Vagina (tissue), 2 donors: ENCODE measurements at places on chromosomes 4 and X.
A peak's percentile ranks its signal among the peaks of the same experiment; 100 is the strongest.

GRCh38 chr4:112213856-112214255 lies 17.7 kb upstream of the AP1AR start:
- no peak for DNase-seq
- no peaks in the 10 kb centered on the region for H3K36me3 ChIP-seq
- H3K4me1 ChIP-seq = no peaks in the 10 kb centered on the region

DNA sequence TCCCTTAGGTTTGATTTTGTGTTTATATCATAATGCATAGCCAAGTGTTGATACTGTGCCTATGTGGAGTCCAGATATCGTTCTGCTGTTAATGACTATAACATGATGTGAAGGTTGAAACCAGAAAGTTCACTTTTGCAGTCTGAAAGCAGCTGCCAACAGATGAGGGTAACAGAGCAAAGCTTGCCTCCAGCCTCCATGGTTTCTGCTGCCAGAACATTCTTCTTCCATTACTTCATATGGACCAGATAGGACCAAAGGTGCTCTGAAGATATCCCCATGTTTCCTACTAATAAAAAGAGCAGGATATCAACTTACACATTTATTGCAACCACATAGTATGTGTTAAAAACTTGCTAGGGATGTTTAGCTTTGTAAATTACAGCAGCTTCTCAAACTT lies 394.1 kb downstream of the SPRY1 start:
- no peaks in the 10 kb centered on the region for H3K27me3 ChIP-seq
- DNase-seq = no peak
- H3K4me3 ChIP-seq = no peak overlapping the region
- H3K36me3 ChIP-seq = no peaks in the 10 kb centered on the region
- no peak overlapping the region for H3K27ac ChIP-seq

DNA sequence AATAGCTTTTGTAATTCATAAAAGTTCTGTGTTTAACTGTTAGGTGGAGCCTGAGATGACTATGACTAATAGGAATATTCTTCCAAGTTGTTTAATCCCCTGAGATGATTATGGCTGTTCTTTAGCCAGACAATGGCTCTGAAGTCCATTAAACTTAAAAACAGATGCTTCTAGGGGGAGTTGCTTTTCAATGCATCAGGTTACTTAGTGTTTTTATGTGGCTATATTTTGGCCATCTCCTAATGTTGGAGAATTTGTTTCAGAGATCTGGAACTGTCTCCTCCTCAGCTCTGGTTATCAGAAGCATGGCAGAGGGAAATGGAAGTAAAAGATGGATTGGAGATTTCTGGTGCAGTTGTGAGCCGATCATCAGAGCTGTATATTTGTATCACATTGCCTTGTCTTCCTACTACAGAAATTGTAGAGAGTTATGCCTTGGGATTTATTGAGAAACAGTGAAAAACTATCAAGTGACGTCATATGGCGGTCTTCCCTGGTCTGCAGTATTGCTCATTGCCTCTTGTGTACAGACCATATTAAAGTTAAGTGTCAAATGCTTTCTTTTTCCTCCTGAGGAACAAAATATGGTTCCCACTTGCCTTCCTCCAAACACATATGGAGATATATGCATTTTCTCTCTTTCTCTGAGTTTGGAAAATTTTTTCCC lies 29.8 kb downstream of the SGMS2 start:
- H3K36me3 ChIP-seq = peaks cover 8% of the 10 kb centered on the region
- H3K4me3 ChIP-seq = peak overlapping the region; percentile 6
- H3K27ac ChIP-seq = peak overlapping the region; percentile 31
- H3K27me3 ChIP-seq = no peaks in the 10 kb centered on the region

- H3K27me3 ChIP-seq = no peaks in the 10 kb centered on the region
- no peak overlapping the region for H3K27ac ChIP-seq
- no peak overlapping the region for H3K4me3 ChIP-seq
- H3K4me1 ChIP-seq = no peaks in the 10 kb centered on the region
Measured at GRCh38 chr4:141004823-141005222, 128.4 kb downstream of the RNF150 start.

DNA sequence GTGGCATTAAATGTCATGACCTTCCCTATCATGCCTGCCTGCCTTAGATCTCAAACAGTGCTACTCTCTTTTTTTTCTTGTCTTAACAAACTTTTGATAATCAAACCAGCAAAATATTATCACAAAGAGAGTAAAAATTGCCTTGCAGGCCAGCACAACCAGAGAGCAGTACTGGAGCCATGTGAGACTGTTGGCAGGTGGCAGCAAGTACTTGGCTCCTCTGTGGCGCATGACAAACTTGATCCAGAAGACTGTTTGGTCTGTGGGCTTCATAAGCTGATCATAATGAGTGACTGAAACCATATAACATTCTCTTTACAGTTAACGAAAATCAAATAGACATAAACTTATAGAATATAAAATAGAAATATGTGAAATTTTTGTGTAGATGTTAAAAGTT lies 33.3 kb upstream of the UGT2A3 start:
- H3K4me3 ChIP-seq = no peak overlapping the region
- DNase-seq = no peak
- no peaks in the 10 kb centered on the region for H3K27me3 ChIP-seq
- H3K4me1 ChIP-seq = no peaks in the 10 kb centered on the region
- H3K36me3 ChIP-seq = no peaks in the 10 kb centered on the region

- H3K27ac ChIP-seq = no peak overlapping the region
- no peak overlapping the region for H3K4me3 ChIP-seq
- no peak for DNase-seq
- H3K36me3 ChIP-seq = no peaks in the 10 kb centered on the region
- no peaks in the 10 kb centered on the region for H3K4me1 ChIP-seq
Measured at GRCh38 chr4:108160741-108161352, 7.9 kb downstream of the LEF1 start.

- no peaks in the 10 kb centered on the region for H3K4me1 ChIP-seq
- no peak for DNase-seq
- no peaks in the 10 kb centered on the region for H3K27me3 ChIP-seq
- no peak overlapping the region for H3K27ac ChIP-seq
Measured at GRCh38 chr4:118173956-118174725, 139.9 kb downstream of the NDST3 start.

GRCh38 chr4:118772081-118772766 lies 63.7 kb downstream of the SEC24D start:
- H3K27me3 ChIP-seq = no peaks in the 10 kb centered on the region
- DNase-seq = no peak
- H3K4me1 ChIP-seq = peaks cover 54% of the 10 kb centered on the region
- H3K27ac ChIP-seq = peak overlapping the region; percentile 89
- no peak overlapping the region for H3K4me3 ChIP-seq

- H3K4me1 ChIP-seq = no peaks in the 10 kb centered on the region
- H3K27ac ChIP-seq = no peak overlapping the region
Measured at GRCh38 chrX:130725519-130725918, 177.5 kb downstream of the ENOX2 start.

DNA sequence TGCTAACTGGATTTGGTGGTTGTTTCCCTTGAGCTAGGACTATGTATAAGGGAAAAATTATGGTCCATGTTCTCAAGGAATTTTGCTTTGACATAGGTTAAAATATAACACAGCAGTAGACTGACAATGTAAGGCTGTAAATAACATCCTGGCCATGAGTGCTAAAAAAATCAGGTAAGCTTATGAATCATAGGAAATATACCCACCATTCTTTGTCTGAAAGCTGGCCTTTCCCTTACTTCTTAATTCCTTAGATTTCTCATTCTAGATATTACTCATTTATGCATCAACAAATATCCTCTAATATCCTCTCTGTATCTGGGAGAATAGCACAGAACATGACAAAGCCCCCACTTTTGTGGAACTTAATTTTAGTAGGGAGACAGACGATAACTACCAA lies 6.8 kb upstream of the CHRNA9 start:
- DNase-seq = no peak
- H3K36me3 ChIP-seq = no peaks in the 10 kb centered on the region
- H3K4me1 ChIP-seq = peaks cover 8% of the 10 kb centered on the region
- no peak overlapping the region for H3K4me3 ChIP-seq
- H3K27me3 ChIP-seq = no peaks in the 10 kb centered on the region
- H3K27ac ChIP-seq = no peak overlapping the region

DNA sequence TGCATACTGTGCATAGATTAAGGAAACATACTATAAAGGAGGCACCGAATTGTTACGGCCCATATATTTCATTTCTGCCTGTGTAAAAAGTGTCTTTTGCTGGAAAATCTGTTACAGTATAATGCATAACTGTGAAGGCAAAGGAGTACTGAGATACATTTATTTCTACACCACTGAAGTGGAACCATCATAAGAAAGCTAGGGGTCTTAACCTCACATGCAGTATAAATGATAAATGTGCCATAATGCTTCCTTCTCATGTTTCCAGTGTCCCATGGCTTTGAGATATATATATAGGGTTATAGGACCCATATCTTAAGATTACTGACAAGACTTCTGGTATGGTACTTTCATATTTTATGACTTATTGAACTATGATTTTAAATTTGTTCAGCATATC lies 713.8 kb upstream of the PABPC4L start:
- no peaks in the 10 kb centered on the region for H3K27me3 ChIP-seq
- H3K4me1 ChIP-seq = no peaks in the 10 kb centered on the region
- H3K27ac ChIP-seq = no peak overlapping the region
- DNase-seq = no peak

- peak overlapping the region; percentile 98 for H3K27ac ChIP-seq
- peak overlapping the region; percentile 59 for H3K4me3 ChIP-seq
- DNase-seq = no peak
- no peaks in the 10 kb centered on the region for H3K36me3 ChIP-seq
Measured at GRCh38 chrX:103629318-103630170, 769 bp downstream of the TCEAL1 start.

DNA sequence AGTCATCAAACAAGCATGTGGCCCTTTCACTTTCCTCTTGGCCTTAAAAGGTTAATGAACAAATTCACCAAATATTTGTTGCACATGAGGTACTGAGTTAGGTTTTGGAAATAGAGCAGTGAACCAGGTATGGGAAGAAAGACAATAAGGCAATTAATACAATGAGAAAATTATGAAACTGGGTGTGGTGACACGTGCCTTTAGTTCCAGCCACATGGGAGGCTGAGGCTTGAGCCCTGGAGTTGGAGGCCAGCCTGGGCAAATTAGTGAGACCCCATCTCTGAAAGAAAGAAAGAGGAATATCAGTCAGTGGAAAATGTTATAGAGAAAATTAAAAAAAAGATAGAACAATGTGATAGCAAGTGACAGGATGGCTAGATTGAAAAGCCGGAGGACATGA lies 8.1 kb downstream of the PHEX start:
- H3K4me3 ChIP-seq = no peak overlapping the region
- H3K36me3 ChIP-seq = no peaks in the 10 kb centered on the region
- no peaks in the 10 kb centered on the region for H3K27me3 ChIP-seq
- H3K27ac ChIP-seq = no peak overlapping the region
- DNase-seq = no peak

GRCh38 chr4:107718351-107718965 lies 1.6 kb downstream of the PAPSS1 start:
- DNase-seq = no peak
- H3K4me1 ChIP-seq = peaks cover 31% of the 10 kb centered on the region
- H3K36me3 ChIP-seq = no peaks in the 10 kb centered on the region

- peaks cover 15% of the 10 kb centered on the region for H3K4me1 ChIP-seq
- no peaks in the 10 kb centered on the region for H3K36me3 ChIP-seq
- no peak overlapping the region for H3K4me3 ChIP-seq
- H3K27me3 ChIP-seq = no peaks in the 10 kb centered on the region
- H3K27ac ChIP-seq = no peak overlapping the region
Measured at GRCh38 chr4:150942539-150942938, 72.5 kb downstream of the LRBA start.

DNA sequence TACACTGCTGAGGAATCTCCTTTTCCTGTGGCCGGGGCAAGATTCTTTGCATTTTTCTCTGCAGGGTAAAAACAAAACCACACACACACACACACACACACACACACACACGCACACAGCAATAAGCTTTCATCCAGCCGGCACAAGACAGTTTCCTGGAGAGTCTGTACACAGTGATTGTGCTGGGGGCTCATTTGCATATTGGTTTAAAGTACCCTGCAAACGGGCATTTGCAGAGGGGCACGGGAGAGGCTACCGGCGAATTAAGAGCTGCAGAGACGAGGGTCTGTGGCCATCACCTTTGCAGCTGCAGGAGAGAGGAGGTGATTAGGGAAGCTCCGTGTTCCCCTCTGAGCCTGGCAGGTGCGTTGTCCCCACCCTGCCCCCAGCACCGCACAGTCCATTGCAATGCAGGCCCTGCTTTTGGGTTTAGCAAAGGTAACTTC lies 219.9 kb downstream of the SHOX start:
- no peak overlapping the region for H3K27ac ChIP-seq
- DNase-seq = no peak

- H3K4me1 ChIP-seq = no peaks in the 10 kb centered on the region
- H3K36me3 ChIP-seq = no peaks in the 10 kb centered on the region
- no peak for DNase-seq
- no peaks in the 10 kb centered on the region for H3K27me3 ChIP-seq
- H3K4me3 ChIP-seq = no peak overlapping the region
Measured at GRCh38 chr4:138311771-138312535, 69.8 kb upstream of the SLC7A11 start.

DNA sequence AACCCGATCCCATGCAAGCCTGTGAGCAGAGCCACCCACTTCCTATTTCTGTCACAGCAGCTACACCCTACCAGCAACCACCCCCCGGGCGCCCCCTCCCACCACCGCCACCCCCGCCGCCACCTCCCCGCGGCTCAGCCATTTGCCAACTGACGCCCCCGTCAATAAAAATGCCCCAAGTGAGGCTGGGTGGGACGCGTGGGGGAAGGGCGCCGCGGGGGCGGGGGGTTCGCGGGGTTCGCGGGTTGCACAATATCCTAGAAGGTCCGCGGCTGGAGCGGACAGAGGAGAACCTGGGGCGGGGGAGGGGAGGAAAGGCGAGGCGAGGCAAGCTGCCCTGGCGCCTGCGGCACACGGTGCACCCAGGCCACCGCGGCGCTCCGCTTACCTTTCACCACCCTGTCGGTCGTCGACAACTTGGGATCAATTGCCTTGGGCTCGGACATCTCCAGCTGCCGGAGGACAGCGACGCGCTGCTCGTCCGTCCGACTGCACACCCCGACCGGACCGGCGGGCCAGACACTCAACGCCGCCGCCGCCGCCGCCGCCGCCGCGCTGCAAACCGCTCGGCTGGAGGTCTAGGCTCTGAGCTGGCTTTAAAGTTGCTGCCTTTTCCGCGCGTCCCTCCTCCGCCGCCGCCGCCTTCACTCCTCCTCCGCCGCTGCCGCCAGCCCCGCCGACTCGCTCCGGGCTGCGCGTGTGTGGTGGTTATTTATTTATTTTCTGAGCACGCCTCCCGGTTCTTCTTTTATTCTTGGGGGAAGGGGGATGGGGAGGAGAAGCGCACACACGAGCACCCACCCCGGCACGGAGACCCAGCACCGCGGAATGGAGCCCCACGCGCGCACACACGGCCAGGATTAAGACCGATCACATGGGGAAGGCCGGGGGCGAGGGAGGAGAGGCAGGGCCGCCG lies 717 bp downstream of the PPP3CA start:
- H3K4me3 ChIP-seq = peak overlapping the region; percentile 92
- peaks cover 53% of the 10 kb centered on the region for H3K4me1 ChIP-seq
- DNase-seq = no peak
- no peaks in the 10 kb centered on the region for H3K27me3 ChIP-seq

- H3K27ac ChIP-seq = no peak overlapping the region
- H3K27me3 ChIP-seq = no peaks in the 10 kb centered on the region
- no peak overlapping the region for H3K4me3 ChIP-seq
- H3K36me3 ChIP-seq = no peaks in the 10 kb centered on the region
- DNase-seq = no peak
Measured at GRCh38 chr4:19969492-19969891, 282.2 kb upstream of the SLIT2 start.
